ENCODE measurements at places on chromosomes 6 and 20.

DNA sequence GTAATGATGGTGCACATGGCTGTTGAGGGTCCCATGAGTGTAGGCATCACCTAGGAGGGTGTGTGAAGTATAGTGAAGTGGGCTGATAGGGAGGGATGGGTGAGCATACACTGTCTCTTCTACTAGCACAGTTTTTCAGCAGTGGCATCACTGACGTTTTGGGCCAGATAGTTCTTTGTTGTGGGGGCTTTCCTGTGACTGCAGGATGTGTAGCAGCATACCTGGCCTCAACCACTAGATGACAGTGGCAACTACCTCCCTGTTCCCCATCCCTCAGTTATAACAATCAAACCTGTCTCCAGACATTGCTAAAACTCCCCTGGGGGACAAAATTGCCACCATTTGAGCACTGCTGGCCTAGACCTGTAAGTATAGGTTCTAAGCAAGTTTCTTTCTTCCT is 239.0 kb downstream of the FOXC1 start:
- DNase-seq = no peak

GRCh38 chr20:4973330-4974097 is 27.8 kb downstream of the SLC23A2 start:
- DNase-seq = peak; percentile 68

DNA sequence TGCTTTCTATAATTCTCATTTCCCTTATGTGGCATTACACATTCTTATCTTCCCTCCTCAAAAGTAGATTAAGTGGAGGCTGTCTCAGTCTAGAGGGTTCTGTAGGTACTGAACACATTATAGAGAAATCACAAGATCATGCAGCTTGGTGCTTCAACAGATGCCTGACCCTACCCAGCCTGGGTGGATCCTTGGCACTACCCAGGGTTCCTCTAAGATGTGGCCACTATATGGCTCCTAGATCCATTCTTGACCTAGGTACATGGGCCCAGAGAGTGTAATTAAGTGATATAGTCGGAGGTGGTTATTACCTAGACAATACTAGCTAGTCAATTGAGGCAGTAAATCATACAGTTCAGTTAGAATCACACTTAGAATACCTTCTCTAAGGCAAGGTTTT is 213.9 kb downstream of the AKAP7 start:
- no peak for DNase-seq

- DNase-seq = peak; percentile 11
These were observed 306.0 kb downstream of the EYA4 start for GRCh38 chr6:133547136-133547535.

GRCh38 chr6:169169375-169169774 is 84.3 kb downstream of the THBS2 start:
- DNase-seq = no peak

- DNase-seq = no peak
These were observed 54.9 kb downstream of the PLEKHG1 start for GRCh38 chr6:150654608-150655007.

DNA sequence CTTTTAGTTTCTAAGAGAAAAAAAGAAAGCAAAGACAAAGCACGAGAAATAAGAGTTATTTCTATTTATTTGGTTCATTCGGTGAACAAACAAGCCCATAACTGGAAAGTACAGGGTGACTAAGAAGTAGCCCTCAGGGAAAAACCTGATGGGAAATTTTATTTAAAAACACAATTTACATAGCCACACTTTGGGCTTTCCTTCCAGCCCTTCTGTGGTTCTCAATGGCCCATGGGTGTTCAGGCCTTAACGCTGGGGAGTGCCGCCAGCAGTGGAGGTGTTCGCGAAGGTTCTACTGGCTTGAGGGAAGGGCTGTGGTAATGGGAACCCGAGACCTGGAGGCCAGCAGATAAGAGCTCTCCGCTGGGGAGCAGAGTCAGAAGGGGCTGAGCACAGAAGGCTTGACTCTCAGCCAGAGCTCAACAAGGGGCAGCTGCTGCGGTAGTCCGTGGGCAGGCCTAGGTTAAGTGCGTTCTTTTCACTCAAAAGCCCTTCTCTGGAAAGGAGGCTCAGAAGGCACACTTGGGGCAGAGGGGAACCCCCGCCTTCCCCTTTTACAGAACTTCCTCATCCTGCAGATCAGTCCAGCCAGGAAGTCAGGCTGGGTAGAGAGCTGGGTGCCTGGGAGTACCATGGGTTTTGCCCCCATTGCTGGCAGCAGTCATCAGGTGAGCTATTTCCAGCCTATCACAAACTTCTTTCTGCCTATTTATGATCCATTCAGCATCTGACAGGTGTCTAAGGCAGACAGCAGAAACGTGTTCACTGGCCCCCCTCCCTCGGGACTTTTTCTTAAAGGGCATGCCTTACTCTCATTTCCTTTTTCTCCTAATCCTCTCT is 8.8 kb upstream of the CD83 start:
- DNase-seq = no peak

GRCh38 chr6:142174703-142175102 is 27.6 kb downstream of the VTA1 start:
- DNase-seq = no peak

DNA sequence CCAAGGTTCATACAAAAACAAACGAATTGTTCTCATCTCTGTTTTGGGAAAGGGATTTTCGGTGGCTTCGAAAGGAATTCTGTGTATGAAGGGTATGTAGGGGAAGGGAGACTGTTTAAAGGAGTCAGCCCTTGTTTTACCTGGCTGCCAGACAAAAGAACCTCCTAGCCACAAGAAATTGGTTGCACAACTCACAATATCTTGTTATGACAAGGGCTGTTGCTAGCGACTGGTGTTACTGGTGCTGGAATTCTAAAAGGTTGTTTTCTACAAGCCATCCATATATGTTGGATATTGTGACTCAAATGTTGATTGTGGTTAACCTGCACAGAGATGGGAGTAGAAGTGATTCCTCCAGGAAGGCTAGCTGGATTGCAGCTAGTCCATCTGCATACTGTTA is 34.6 kb upstream of the CITED2 start:
- no peak for DNase-seq

GRCh38 chr6:154773610-154774089 is 40.4 kb downstream of the SCAF8 start:
- DNase-seq = no peak

GRCh38 chr20:48294196-48294595 is 508.9 kb upstream of the SULF2 start:
- DNase-seq = no peak

GRCh38 chr6:110741517-110741916 is 73.8 kb downstream of the CDK19 start:
- DNase-seq = no peak

DNA sequence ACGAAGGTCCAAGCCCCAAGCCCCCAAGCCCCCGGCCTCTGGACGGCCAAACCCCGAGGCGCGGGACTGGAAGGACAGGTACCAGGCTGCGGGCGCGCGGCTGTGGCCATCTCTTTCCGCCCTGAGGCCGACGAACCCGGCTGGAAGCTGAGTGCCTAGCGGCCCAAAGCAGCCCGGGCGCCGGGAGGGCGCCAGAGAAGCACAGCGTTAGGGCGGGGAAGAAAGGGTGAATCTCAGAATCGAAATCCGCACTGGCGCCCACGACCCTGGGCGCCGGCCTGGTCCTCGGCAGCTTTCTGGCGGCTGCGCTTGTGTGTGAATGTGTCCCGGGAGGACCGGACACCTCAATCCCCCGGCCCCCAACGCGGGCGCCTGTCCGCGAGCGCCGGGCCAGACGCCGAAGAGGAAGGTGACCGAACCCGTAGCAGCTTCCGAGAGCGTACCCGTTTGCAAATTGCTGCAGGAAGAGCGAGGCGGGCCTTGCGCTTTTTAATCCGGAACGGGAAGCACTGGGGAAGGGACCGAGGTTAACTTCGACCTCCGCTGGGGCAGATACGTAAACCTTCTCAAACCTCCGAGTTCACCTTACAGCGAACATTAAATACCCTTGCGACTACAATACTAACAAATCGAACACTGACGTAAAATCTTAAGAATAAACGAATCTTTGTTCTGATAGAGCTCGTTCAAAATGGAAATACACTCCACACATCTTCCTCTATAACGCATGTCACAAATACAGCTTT is 2.9 kb downstream of the NRN1 start:
- no peak for DNase-seq

- DNase-seq = no peak
These were observed 184.6 kb downstream of the ESR1 start for GRCh38 chr6:151992091-151992490.

DNA sequence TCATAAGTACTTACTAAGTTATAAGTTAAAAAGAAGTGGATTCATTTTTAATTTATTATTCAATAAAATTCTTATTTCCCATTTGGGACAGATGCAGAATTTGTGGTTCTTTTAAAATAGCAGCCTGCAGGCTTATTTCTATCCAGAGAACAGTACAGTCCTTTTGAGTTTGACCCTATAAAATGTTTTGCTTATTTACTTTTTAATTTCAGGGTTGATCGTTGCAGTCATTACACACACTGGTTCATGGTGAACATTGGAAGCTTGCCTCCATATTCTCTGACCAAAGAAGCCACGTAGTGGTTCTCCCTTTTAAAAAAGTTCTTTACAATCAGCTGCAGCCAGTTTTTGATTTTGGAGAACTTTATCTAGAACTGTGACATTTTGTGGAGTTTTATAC is 122.9 kb upstream of the PDE7B start:
- DNase-seq = no peak

DNA sequence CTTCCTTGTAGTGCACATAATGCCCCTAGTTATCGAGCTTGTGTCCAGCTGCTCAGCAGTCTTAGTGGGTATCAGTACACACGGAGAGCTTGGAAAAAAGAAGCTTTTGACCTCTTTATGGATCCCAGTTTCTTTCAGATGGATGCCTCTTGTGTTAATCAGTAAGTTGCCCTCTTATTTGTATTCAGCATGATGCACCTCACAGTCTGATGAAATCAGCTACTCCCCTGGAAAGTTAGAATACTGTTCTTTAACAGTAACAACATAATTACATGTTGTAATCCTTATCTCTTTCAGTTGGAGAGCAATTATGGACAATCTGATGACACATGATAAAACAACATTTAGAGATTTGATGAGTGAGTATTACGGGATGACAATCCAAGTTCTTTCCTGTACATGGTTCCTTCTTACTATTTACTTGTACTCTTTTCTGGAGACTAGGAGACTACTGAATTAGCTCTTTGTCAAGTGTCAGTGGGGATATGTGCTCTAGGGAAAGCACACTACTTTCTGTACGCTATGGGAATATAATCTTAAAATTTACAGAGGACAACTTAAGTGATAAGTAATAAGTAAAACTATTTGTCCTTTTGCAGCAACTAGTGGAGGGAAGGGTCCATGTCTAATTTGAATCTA is 39.1 kb downstream of the PGM3 start:
- no peak for DNase-seq

GRCh38 chr20:53993310-53993709 is 77.1 kb downstream of the BCAS1 start:
- no peak for DNase-seq

- DNase-seq = no peak
These were observed 56.3 kb upstream of the OLIG3 start for GRCh38 chr6:137550535-137550934.

- no peak for DNase-seq
These were observed 17.4 kb downstream of the PEX3 start for GRCh38 chr6:143468026-143468425.

DNA sequence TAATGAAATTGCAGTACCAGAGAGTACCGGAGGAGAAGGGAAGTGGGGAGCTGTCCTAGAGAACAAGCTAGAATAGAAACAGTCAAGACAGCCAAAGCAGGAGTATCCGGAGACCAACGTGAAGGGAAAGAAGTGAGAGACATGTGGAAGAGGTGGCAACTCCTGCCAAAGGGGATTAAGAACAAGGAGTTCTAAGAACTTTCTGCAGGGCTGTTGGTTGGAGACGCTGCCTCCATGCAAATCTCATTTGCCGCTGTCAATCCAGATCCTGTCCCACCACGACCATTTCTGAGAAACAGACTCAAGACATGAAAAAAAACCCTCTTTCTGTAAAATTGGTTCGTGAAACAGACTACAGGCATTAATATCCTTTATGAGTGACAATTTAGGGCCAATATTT is 595.7 kb downstream of the PTPRT start:
- no peak for DNase-seq

DNA sequence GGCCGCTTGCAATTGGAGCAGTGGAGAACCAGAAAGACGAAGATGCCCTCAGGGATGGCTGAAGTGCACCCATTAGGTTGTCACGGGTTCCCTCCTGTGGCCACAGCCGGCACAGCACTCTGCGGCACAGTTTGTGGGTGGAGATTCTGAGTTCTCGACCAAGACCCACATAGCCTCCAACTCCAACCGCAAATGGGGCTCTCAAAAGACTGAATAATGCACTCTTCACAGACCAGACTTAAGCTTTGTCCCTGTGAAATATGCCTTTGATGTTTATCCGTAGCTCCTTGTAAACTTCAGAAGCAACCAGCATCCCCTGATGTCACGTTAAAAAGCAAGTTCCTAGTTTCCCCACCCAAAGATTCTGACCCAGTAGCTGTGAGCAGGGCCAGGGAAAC is 934 bp upstream of the CST9 start:
- DNase-seq = peak; percentile 50

- no peak for DNase-seq
These were observed 34.1 kb upstream of the SLC35D3 start for GRCh38 chr6:136887953-136888352.

- no peak for DNase-seq
These were observed 16.1 kb upstream of the ZNF292 start for GRCh38 chr6:87139236-87139635.

DNA sequence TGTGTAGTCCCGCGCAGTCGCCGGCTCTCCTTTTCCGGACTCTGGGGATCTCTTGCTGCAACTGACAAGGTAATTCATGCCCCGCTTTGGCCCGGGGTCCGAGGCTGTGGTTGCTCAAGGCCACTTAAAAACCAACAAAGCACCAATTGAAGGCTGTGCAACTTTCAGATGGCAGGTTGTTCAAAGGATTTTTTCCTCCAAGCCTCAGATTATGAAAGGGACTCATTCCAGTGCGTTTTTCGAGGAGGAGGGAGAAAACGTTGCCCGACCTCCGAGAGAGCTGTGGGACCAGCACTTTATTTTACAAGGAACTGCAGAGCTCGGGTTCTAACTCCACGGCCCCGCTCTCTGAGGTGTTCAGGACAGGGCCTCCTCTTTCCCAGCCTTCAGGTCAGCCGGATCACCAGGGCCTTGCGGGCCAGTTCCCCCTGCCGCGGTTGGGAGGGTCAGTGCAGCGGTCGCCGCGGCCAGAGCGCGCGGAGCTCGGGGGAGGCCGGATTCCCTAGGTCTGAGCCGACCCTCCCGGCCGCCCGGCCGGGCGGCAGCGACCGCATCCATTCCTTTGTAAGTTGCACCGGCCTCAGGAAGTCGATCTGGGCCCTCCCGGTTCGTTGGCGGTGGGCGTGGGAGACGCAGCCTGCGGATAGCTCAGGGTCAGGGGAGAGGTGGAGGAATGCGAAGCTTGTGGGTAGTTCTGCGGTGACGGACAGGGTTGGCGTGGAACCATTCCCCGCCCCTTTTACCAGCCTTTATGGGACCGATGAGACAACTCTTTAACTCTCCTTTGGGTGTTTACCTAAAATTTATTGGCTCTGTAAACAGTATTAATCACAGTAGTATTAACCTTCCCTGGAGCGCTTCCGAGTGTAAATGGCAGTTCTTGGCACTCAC is 1.6 kb downstream of the UTRN start:
- peak; percentile 45 for DNase-seq

DNA sequence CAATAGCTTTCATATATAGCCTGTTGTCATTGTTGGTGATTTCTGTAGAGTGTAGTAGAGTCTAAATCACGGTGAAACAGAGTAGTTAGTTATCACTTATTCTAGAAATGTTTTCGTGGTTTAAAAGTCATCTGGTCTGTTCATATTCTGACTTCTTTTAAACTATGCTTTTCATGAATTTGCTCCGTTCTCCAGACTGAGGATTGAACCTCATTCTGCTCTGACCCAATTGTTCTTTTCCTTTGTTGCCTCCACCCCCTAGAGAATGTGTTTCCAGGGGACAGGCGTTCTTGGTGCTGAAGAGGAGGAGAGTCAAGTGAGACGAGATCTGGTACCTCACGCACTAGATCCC is 748 bp upstream of the ZNF292 start:
- no peak for DNase-seq
